ENCODE measurements at places on chromosomes 7 and 10.
A peak's percentile ranks its signal among the peaks of the same experiment; 100 is the strongest.

- no peak for DNase-seq
Observed at GRCh38 chr10:120931999-120932398, 80.8 kb downstream of the WDR11 start.

GRCh38 chr10:28274475-28274874, 28.4 kb downstream of the MPP7 start:
- DNase-seq: no peak

DNA sequence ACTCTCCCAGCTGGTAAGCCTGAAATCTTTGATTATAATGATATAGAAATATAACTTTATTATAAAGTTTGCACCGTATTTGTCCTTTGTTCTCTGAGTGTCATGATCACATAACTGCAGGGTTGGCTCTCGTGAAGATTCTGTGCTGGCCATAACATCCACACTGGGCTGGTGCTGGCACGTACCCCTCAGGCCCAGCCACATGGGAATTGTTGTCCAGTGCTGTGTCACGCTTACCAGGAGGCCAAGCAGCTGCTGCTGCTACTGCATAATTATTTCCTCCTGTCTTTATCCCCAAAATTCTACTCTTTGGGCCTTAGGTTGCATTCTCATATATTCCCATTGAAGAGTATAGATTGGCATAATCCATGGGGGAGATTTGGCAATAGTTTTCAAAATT, 20.8 kb upstream of the UCN3 start:
- DNase-seq: no peak

- DNase-seq: peak; percentile 21
Observed at GRCh38 chr7:142496545-142496991, 238.7 kb upstream of the PRSS58 start.

DNA sequence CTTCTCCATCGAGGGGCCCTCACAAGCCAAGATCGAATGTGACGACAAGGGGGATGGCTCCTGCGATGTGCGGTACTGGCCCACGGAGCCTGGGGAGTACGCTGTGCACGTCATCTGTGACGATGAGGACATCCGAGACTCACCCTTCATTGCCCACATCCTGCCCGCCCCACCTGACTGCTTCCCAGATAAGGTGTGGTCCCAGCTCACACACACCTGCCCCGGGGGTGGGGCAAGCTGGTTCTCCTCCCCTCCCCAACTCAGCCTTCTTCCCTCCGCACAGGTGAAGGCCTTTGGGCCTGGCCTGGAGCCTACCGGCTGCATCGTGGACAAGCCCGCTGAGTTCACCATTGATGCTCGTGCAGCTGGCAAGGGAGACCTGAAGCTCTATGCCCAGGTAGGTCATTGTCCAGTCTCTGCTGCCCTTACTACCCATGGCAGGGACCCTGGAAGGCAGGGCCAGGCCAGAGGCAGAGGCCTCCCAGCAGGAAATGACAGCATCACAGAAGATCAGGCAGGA, 11.0 kb downstream of the FLNC start:
- no peak for DNase-seq

DNA sequence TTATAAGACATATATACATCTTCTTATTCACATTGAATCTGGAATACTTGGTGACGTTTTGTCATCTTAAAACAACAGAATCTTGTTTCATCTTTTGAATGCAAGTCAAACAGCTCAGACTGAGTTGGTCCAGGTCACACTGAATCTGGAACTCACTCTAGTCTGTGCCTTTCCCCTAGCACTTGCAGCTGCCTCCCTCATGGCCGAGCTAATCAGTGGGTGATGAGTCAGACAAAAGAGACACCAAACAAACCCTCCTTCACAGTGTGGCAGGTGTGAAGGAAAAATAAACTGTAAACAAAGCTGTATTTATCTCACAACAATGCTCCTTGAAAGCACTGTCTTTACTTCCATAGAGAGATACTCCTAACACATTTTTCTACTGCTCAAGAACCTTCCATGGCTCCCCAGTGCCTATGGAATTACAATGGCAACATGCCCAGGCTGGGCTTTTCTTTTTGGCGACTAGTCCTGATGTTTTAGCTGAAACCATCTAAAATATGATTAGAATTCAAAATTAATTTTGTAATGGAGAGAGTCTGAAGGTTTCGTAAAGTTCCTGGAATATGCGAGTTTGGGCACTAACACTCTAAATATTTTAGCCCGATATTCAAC, 140.0 kb downstream of the ZNF365 start:
- no peak for DNase-seq

Data from nephron progenitor cell (in vitro differentiated cells).